ENCODE measurements at places on chromosomes 2 and 18. TPM values are rescaled to one million over a fixed set of nuclear protein-coding genes. Genes with fewer than 3 reads are reported as not detected.

DNA sequence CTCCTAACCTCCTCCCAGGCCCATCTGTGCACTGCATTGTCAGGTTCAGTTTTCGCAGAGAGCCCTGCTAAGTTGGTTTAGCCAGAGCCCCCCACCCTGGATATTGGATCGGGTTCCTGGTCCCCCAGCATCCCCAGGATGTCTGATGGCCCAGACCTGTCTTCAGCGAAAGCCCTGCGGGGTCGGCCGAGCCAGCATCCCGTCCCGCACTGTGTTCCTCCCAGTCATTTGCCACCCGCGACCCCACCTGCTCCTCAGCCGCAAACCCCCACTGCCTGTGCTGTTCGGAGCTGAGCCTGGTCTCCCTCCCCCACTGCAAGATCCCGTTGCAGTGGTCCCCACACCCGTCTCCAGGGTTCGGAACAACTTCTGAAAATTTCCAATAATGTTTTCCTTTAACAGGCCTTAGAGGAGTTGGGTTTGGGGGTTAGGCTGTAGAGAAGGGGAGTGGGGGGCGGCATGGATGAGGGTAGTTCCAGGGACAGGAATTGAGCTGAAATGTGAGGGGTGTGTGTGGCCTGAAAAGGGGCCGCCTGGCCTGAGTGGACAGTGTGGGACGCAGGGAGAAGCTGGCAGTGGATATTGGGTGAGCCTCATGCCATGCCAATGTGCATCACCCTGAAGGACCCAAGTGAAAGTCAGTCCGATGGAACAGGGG, 1.6 kb upstream of the COPS9 start:
- H3K4me1 ChIP-seq, result peaks cover 32% of the 10 kb centered on the region
- no peak overlapping the region for H3K27ac ChIP-seq
- no peak for DNase-seq
- no peaks in the 10 kb centered on the region for H3K27me3 ChIP-seq
- peaks cover 16% of the 10 kb centered on the region for H3K36me3 ChIP-seq

DNA sequence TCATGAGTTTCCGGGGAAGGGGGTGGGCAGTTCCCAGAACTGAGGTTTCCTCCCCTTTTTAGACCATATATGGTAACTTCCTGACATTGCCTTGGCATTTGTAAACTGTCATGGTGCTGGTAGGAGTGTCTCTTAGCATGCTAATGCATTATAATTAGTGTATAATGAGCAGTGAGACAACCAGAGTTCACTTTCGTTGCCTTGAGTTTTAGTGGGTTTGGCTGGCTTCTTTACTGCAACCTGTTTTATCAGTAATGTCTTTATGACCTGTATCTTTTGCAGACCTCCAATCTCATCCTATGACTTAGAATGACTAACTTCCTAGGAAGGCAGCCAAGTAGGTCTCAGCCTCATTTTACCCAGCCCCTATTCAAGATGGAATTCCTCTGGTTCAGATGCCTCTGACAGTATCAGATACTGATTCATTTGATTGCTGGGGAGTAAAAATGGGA, 447.3 kb downstream of the XIRP2 start:
- no peak for DNase-seq
- H3K4me3 ChIP-seq, result no peak overlapping the region
- H3K27me3 ChIP-seq, result no peaks in the 10 kb centered on the region
- no peak overlapping the region for H3K27ac ChIP-seq

Gene ANKRD53
- total RNA-seq, result not detected

GRCh38 chr2:151936626-151937025, 108.4 kb upstream of the ARL5A start:
- H3K27me3 ChIP-seq, result peaks cover 23% of the 10 kb centered on the region
- no peak overlapping the region for H3K4me3 ChIP-seq

Gene COL4A3
- not detected for total RNA-seq

DNA sequence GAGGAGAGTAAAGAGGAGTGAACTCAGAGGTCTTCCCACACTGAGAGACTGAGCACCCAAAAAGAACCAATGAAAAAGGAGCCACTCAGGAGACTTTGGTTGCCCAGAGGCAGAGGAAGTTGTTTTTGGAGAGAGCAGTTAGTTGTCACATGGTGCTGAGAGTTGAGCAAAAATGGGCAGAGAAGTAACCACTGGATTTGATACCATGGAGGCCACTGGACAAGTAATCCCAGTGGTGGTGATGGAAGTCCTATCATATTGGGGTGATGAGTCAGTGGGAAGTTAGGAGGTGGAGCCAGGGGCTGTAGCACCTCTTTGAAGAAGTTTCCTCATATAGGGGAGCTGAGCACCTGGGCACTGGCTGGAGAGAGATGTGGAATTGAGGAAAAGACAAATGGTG, 235.8 kb downstream of the TPGS2 start:
- DNase-seq, result no peak
- H3K27ac ChIP-seq, result no peak overlapping the region
- H3K27me3 ChIP-seq, result no peaks in the 10 kb centered on the region
- no peaks in the 10 kb centered on the region for H3K36me3 ChIP-seq
- H3K4me3 ChIP-seq, result no peak overlapping the region

DNA sequence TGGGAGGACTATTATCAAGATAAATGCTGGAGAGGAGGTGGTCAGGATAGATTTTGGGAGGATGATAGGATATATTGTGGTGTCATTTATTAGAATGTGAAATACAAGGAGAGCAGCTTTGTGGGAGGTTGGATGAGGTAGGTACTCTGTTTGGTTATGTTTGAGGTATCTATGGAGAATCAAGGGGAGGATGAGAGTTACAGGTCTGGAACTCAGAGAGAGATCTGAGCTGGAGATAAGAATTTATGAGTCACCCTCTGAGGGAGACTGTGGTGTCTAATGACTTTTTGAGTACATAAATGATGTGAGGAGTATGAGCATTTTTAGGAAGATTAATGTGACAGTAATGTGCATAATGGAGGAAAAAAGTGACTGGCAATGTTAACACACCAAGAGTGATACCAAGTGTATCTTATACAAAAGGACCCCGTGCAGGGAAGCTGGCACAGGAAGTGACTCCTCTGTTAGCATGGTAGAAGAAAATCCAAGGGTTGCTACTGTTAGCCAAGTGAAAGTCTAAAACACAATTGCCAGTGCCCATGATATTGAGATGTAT, 48.2 kb downstream of the CRIM1 start:
- H3K27me3 ChIP-seq, result no peaks in the 10 kb centered on the region
- no peaks in the 10 kb centered on the region for H3K36me3 ChIP-seq
- H3K4me3 ChIP-seq, result no peak overlapping the region
- no peak for DNase-seq
- H3K27ac ChIP-seq, result no peak overlapping the region
- H3K4me1 ChIP-seq, result no peaks in the 10 kb centered on the region

DNA sequence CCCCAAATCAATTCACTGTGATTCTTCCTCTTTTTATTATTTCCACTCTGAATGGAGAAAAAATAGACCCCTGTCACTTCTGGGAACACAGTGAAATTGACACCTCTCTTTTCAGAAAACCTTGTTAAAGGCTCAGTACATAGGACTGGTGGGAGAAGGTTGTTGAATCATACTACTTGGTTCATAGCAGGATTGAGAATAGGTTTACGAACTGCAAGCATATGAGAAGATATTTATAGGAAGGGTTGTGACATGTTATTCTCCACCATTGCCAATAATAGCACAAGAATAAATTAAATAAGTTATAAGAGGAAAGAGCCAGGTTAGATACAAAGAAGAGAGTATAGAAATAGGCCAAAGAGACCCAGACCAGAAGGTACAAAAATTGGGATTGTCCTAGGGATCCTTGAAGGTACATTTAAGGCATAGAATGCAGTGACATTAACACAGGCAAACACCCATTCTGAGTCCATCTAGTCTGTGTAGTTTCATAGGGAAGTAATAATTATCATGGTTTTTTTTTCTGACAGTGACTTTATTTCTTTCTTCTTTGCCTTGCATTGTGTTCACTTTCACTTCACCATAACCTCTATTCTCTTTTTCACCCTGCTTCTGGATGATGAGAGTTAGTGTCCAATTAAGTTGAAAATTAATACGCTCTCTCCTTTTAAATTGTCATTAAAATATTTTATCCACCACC, 21.8 kb upstream of the SERPINE2 start:
- H3K4me1 ChIP-seq, result no peaks in the 10 kb centered on the region
- H3K4me3 ChIP-seq, result no peak overlapping the region

Gene ST8SIA3
- total RNA-seq, result not detected

DNA sequence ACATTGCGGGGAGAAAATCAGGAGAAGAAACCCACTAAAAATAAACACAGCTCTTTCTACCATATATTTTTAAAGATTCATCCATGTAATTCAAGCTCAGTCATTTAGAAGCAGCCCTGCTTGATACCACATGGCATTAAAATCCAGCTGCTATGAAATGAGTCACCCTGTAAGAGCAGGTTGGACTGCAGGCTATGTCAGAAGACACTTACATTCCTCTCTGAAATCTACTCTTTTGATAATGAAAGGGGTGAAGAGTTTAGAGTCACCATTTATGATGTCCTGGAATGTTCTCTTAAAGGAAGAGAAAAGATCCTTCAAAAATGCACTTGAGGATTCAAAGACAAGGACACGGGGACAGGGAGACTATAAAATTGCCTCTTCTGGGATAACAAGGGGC, 100.6 kb upstream of the APCDD1 start:
- no peak overlapping the region for H3K4me3 ChIP-seq
- no peaks in the 10 kb centered on the region for H3K27me3 ChIP-seq
- H3K27ac ChIP-seq, result no peak overlapping the region
- no peak for DNase-seq

- H3K36me3 ChIP-seq, result no peaks in the 10 kb centered on the region
- H3K27ac ChIP-seq, result no peak overlapping the region
- peaks cover 3% of the 10 kb centered on the region for H3K27me3 ChIP-seq
- H3K4me3 ChIP-seq, result no peak overlapping the region
These were observed 79.3 kb upstream of the CD28 start for GRCh38 chr2:203626952-203627681.

GRCh38 chr2:170710609-170710979, 4.5 kb upstream of the SP5 start:
- H3K4me1 ChIP-seq, result peaks cover 14% of the 10 kb centered on the region
- no peak for DNase-seq
- no peaks in the 10 kb centered on the region for H3K36me3 ChIP-seq
- H3K4me3 ChIP-seq, result no peak overlapping the region
- no peak overlapping the region for H3K27ac ChIP-seq

- no peak for DNase-seq
- H3K36me3 ChIP-seq, result no peaks in the 10 kb centered on the region
- H3K27me3 ChIP-seq, result no peaks in the 10 kb centered on the region
- no peaks in the 10 kb centered on the region for H3K4me1 ChIP-seq
- H3K4me3 ChIP-seq, result no peak overlapping the region
These were observed 1106.4 kb upstream of the ZEB2 start for GRCh38 chr2:145626301-145626700.

DNA sequence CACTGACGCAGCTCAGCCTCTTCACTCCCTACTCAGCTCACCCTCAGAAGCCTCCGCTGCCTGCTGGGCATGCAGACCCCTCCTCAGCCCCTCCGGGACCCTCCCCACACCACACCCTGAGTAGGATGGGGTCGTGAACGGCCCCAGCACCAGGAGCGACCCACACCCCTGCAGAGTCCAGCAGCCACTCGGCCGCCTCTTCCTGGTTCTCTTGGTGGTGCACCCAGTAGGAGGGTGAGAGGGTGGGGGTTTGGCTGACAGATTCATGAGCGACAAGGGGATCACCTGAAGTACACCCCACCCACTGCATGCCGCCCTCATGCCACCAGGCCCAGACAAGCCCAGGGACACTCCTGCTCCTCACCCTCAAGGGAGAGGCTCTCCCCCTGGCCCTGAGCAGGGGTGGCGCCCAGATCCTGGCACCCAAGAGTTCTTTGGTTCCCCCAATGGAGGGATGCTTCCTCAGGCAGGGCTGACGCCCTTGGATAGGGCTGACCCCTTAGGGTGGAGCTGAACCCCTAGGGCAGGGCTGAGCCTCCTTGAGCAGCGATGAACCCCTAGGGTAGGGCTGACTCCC, 76.6 kb upstream of the GPC1 start:
- no peak overlapping the region for H3K4me3 ChIP-seq
- H3K27ac ChIP-seq, result no peak overlapping the region
- no peaks in the 10 kb centered on the region for H3K4me1 ChIP-seq

Gene NPAS2
- 1.4 TPM for total RNA-seq

Gene POMC
- 2.7 TPM for total RNA-seq

DNA sequence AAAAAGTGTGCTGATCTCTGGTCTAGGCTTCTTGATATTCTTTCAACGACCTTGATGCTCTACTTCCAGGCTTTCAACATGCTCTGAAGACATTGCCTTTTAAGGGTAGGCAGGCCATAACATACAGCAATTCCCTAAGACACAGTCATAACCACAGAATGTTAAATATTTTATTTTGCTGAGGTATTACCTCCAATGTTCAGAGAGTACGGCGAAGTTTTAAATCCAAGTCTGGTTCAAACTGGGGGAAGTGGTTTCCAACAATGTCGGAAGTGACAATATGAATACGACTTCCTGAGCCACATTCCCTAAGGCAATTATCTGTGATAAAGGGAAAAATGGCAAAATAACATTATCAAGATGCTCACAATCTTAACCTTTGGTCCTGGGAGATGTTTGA, 1077.9 kb upstream of the PIK3C3 start:
- H3K4me3 ChIP-seq, result no peak overlapping the region
- H3K4me1 ChIP-seq, result no peaks in the 10 kb centered on the region
- no peaks in the 10 kb centered on the region for H3K27me3 ChIP-seq
- H3K27ac ChIP-seq, result no peak overlapping the region
- DNase-seq, result no peak

Gene BOLL
- not detected for total RNA-seq

- H3K27ac ChIP-seq, result no peak overlapping the region
- no peaks in the 10 kb centered on the region for H3K36me3 ChIP-seq
- peaks cover under 1% of the 10 kb centered on the region for H3K4me1 ChIP-seq
- DNase-seq, result no peak
- no peak overlapping the region for H3K4me3 ChIP-seq
These were observed 52.4 kb downstream of the REEP1 start for GRCh38 chr2:86284987-86285386.

DNA sequence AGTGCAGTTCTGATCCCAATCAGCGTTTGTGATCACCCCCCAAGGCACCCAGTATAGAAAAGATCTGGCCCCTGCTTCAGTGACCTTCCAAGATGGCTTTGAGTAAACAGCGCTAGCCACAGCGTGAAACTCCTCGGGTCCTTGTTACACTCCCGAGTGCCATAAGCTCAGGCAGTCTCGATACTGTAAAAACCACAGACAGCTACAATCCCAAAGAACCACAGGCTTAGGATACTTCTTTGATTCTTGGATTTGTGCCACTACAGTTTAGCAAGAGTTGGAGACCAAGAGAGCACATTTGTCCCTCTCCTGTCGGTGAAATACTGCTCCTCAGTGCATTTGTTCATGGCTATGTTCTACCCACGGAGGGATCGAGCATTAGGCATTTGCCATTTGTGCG, 352.5 kb upstream of the ZNF521 start:
- no peak for DNase-seq
- H3K4me1 ChIP-seq, result no peaks in the 10 kb centered on the region
- H3K4me3 ChIP-seq, result no peak overlapping the region
- H3K27me3 ChIP-seq, result no peaks in the 10 kb centered on the region
- H3K27ac ChIP-seq, result no peak overlapping the region
- H3K36me3 ChIP-seq, result no peaks in the 10 kb centered on the region

GRCh38 chr18:39188278-39188677, 1622.7 kb upstream of the CELF4 start:
- H3K27ac ChIP-seq, result no peak overlapping the region
- H3K36me3 ChIP-seq, result no peaks in the 10 kb centered on the region
- H3K4me3 ChIP-seq, result no peak overlapping the region
- no peak for DNase-seq

Gene GDF7
- not detected for total RNA-seq
